LHCN-M2 (cell line): ENCODE measurements at places on chromosomes 1 and 21. TPM values are rescaled to one million over a fixed set of nuclear protein-coding genes. Genes with fewer than 3 reads are reported as not detected.

DNA sequence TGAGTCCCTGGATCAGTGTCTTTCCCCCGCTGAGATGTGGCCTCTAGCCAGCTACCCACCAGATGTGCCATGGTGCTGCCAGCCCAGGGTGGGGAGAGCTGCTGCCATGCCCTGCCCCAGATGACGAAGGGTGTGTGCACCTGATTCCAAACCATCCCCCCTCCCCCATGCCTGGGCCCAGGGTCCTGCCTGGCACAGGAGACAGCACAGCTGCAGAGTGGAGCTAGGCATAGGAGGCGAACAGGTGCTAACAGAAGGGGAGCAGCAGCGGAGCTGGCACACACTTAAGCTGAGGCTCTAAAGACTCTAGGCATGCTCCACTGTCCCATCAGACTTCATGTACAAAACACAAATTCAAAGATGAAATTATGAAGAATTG is 9.0 kb upstream of the LDLRAP1 start:
- no peak for DNase-seq

DNA sequence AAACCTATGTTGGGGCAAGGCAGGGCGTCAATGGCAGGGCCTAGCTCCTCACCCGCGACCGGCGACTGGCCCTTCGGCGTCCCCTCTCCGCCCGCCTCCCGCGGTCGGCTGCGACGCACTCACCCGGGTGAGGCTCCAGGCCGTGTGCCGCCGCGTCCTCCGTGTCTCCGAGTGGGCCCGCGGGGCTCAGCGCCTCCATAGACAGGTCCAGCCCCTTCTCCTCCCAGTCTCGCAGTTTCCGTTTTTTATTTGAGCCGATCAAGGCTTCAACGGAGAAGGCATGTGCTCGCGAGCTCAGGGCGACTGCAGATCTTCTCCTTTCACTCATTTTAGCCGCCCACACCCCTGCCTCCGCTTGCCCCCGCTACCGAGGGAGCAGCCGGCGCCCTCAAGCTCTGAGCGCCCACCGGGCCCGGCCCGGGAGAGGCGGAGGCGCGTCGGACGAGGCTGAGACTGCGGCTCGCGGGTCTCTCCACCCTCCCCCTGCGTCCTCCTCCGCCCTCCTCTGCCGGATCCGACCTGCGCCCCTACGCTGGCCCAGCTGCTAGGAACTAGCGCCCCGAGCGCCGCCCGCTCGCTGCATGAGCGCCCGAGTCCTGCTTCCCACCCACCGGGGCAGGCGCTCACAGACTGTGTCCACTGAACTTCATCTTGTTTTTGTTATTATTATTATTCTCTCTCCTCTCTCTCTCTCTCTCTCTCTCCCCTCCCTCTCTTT is 516 bp downstream of the TBX15 start:
- DNase-seq = peak; percentile 71

- DNase-seq = no peak
Observed at GRCh38 chr1:7656557-7657215, 114.4 kb upstream of the VAMP3 start.

DNA sequence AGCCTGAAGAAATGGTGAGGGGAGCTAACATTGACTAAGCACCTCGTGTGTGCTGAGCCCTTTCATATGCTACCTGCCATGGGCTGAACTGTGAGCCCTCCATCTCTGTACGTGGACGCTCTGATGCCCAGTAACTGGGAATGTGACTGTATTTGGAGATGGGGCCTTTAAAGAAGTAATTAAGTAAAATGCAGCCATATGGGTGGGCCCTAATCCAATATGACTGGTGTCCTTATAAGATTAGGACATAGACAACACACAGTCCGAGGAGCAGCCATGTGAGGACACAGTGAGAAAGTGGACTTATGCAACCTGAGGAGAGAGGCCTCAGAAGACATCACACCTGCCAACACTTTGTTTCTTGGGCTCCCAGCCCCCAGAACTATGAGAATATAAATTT is 92.7 kb upstream of the ATP1B1 start:
- no peak for DNase-seq

- DNase-seq = no peak
Observed at GRCh38 chr1:3905953-3906671, 6.0 kb upstream of the C1orf174 start.

- DNase-seq = peak; percentile 59
Observed at GRCh38 chr1:231702804-231703203, 76.2 kb downstream of the DISC1 start.

- DNase-seq = peak; percentile 58
Observed at GRCh38 chr1:118961156-118961555, 27.0 kb downstream of the TBX15 start.

GRCh38 chr1:171252482-171252881 is 4.2 kb downstream of the FMO1 start:
- DNase-seq = peak; percentile 20

DNA sequence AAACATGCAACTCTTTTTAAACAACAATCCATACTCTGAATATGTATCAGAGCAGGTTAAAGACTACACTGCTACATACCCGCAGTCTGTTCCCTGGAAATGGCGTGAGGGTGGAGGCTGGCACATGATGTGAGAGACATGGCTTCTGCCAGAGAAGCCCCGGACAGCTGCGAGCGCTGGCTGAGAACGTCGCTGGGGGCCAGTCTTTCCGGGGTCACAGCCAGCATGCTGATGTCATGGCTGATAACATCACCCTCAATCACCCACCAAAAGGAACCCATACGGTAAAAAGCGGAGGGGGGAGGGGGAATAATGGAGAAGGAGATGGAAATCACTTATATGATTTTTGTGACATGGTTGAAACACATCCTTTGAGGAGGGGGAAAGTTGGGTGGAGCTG is 29.1 kb downstream of the C1orf198 start:
- no peak for DNase-seq

GRCh38 chr1:25431955-25432719 is 1.4 kb downstream of the MACO1 start:
- no peak for DNase-seq

DNA sequence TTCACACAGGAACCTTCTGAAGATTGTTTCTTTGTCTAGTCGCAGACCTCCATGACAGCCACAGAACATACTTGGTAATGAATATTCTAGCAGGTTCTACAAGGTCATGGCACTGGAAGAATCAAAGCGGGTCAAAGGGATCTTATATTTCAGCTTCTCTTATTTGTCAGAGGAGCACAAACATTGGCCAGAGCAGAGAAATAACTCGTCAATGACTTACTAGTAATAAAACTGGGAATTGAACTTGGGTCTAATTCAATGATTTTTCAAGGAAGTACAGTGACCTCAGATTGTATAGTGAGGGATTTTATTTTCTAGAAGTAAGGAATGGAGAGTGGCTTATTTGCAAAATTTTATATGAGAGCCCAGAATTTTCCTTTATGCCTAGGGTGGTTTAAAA is 290.8 kb upstream of the PLXNA2 start:
- no peak for DNase-seq

DNA sequence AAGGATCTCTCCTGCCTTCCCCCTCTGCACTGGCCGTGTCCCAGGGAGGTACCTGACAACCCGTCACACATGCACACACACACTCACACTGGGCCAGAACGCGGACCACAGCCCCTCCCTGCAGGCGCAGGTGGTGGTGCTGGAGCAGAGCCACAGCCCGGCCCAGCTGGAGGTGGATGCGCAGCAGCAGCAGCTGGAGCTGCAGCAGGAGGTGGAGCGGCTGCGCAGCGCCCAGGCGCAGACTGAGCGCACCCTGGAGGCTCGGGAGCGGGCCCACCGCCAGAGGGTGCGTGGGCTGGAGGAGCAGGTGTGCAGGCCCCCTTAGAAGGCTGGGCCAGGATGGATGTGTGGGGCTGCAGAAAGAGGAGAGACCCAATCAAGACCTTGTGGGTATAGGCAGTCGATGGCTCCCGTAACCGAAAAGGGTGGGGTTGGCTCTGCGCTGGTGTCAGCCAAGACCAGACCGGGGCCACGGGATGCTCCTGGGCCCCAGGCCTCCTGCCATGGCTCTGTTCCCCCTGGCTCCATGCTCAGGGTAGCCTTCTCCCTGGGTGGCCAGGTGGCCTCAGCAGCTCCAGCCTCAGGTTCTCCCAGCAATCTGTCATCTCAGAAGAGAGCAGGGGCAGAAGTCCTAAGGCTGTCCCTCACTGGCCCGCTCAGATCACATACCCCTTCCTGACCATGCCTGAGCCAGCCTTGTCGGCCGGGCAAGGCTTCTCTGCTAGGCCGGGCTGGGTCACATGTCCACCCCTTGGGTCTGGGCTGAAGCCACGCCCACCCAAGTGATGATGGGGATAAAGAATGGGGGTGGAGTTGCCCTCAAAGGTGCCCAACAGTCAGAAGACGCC is 8.9 kb downstream of the MFAP2 start:
- DNase-seq = no peak

DNA sequence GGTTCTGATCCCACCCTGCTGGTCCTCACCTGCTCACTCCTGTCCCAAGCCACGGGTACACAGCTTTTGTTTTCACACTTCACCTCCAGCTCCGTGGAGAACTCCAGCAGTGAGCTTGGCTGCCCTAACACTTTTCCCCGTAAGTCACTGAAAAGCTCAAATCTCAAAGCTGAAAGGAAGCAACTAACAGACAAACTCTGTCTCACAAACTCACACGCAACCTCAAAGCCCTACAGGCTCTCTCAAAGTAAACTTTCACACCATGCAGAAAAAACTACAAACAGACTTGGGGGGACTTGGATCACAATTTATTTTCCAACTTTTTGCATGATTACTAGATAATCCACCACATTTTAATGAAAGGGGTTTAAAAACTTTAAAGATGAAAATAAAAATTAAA is 88.3 kb downstream of the AK5 start:
- peak; percentile 69 for DNase-seq

DNA sequence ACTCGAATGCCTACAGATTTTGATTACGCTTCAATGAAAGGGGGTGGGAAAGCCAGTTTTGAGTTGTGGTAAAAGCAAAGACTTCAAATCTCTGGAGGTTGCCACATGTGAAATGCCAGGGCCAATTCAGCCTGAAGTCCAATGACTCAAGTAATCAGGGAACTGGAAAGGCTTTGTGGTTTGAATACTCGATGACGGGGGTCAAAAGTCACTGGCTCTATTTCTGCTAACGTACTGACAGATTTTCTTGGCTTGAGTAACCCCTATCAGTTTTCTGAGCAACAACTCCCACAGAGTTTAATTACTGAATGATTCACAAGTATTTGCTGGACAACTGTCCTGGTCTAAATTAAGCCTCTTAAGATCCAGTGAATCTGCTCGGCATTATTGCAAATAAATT is 152.2 kb downstream of the SIPA1L2 start:
- DNase-seq = peak; percentile 99

GRCh38 chr1:34872133-34872503 is 12.6 kb upstream of the SMIM12 start:
- no peak for DNase-seq

- no peak for DNase-seq
Observed at GRCh38 chr1:241533326-241534115, 1.3 kb downstream of the KMO start.

DNA sequence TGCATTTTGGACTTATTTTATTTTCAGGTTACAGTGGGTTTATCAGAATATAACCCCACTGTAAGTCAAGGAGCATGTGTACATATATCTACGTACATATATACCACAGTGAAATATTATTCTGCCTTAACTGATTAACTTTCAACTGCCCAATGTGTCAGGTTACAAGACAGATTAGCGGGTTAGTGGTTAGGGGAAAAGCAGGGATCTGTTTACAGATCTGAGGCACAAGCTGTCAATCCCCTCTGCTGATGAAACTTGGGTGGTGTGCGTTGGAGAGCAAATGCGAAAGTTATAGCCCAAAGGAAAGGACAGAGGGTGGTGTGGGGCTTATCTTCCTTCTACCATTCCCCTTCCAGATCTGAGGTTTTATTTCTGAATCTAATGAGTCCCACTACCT is 238.2 kb upstream of the KCNK2 start:
- no peak for DNase-seq

- no peak for DNase-seq
Observed at GRCh38 chr21:35102488-35103371, 53.6 kb upstream of the RUNX1 start.

GRCh38 chr1:231408528-231409094 is 13.5 kb downstream of the EGLN1 start:
- no peak for DNase-seq

DNA sequence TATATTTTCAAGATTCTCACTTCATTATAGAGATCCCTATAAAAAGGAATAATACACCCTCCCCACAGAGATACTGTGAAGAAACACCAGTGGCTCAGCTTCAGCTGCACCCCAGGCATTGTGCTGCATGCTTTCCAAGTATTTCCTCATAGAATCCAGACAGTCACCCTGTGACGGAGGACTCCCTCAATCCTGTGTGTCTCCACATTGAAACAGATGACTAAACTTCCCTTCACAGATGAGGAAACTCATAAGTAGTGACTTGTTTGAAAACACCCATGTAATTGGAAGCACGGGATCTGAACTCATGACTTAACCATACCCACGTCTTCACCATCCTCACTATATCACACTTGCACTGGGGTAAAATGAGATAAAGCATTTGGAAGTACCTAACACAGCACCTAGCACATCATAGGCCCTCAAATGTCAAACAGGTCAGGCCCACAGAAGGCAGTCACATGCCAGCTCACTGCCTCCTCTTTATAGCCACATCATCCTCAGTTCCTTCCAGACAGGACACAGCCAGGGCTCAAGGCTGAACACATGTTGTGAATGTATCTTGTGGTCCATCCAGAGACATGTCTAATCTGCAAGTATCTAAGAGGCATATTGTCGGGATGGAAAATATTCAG is 55.2 kb downstream of the GPR161 start:
- DNase-seq = peak; percentile 66

GRCh38 chr1:159882527-159882862 is 17.5 kb downstream of the CFAP45 start:
- DNase-seq = peak; percentile 51

DNA sequence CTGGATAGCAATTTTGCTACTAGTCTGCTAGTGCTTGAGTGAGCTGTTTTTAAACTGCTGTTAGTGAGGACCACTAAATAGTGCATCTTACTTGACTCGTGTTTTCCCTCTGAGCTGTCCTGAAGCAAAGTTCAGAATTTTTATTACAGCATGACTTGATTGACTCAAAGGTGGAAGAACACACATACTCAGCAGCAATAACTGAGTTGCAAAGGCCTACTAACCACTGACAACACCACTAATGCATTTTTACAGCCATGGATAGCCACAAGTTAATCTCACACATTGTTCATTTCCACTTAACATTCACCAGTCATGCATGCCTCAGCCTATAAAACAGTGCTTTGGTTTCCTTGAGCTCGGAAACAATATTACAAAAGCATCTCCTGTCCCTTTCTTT is 148.7 kb downstream of the RUNX1 start:
- peak; percentile 76 for DNase-seq

The CYYR1 gene
- 0.71 and 0.92 TPM in 2 replicates for total RNA-seq

The TRAF3IP3 gene
- not detected in 2 replicates for total RNA-seq

The ASB17 gene
- total RNA-seq = not detected in 2 replicates

The OLFM3 gene
- not detected in 2 replicates for total RNA-seq

The ETNK2 gene
- 1.1 and 3.5 TPM in 2 replicates for total RNA-seq

The CHI3L1 gene
- total RNA-seq = 0.17 TPM in 1 of 2 replicates, not detected in the other

The CLCA2 gene
- total RNA-seq = 0.23 and 0.26 TPM in 2 replicates

The KRTAP13-4 gene
- total RNA-seq = not detected in 2 replicates

The RPE65 gene
- total RNA-seq = not detected in 2 replicates

The SPRR2F gene
- not detected in 2 replicates for total RNA-seq

The CD1D gene
- 0.11 TPM in 1 of 2 replicates, not detected in the other for total RNA-seq

The ADAMTS4 gene
- total RNA-seq = 5.0 and 5.4 TPM in 2 replicates

The HAX1 gene
- total RNA-seq = 111 and 116 TPM in 2 replicates

The GRIK3 gene
- total RNA-seq = not detected in 2 replicates
